ENCODE measurements at places on chromosomes 3 and 15.

DNA sequence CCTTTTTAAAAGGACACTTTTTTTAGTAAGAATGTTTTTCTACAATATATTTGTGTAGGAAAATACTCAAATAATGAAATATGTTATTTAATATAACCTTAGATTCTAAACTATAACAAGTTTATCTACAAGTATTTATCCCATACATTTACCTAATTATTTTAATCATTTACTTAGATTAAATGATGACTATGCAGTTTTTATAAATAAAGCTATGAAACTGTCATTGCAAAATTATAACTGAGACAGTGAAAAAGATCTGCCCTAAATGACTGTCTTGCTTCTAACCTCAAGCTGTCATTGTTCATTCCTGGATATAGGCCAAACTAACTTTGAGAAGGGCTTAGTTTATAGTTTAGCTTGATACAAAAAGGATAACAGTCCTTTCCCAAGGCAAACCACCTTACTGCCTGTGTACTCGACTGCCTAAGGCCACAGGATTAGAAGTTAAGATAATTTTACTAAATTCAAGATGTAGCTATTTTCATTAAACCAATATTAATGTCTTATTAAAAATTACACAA lies 84.1 kb downstream of the GLDN start:
- DNase-seq = no peak

- DNase-seq = no peak
These were observed 124.2 kb downstream of the TMCO5A start for GRCh38 chr15:38058596-38059075.

DNA sequence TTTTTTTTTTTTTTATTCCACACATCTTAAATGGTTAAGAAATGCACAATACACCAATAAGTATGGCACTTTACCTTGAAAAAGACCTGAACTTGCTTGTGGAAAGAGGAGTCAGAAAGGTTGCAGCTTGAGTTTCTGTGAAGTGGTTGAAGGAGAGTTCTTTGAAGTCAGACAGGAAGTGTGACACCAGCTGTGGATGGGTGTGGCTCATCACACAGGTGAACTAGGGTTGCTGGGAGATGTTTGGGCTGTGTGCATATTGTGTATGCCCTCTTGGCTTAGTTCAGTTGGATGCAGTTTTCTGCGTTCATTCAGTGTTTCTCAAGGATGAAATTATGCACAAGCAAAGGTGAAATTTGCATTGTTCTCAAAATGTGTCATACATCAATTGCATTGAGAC lies 6.3 kb downstream of the AEN start:
- DNase-seq = no peak

DNA sequence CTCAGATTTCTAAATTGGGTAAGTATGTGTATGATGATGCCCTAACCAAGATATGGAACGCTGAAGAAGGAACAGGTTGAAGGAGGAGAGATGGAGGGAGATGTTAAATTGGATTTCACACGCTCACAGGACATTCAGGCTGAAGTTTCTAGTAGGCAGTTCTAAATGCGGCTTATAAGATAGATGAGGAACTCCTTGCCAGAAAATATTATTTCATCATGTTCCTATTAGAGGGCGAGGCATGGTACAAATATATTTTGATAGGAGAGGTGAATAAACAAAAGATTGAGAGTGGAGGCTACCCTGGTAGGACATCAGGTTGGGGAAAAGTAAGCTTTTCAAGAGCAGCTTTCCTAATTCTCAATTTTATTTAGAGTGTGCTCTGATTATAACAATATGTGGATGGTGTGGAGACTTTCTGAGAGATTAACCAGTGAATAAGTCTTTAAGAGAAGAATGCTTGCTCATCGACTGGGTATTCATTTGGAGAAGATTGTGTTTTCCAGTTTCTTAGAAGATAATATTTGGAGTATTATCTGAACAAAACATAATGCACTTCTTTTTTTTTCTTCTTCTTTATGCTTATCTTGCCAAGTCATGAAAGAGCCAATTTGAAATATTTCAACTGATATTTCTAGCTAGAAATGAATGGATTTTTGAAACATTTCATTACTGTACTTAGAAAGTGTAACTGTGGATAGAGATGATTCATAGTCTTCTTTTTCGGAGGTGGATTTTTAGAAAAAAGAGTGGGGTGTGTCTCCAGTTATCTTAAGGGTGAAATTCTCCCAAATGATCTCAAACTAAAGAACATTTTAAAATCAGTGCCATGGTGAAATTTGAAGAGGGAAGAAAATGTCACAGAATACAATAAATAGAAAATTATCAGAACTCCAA lies 88.5 kb downstream of the B3GALNT1 start:
- no peak for DNase-seq

DNA sequence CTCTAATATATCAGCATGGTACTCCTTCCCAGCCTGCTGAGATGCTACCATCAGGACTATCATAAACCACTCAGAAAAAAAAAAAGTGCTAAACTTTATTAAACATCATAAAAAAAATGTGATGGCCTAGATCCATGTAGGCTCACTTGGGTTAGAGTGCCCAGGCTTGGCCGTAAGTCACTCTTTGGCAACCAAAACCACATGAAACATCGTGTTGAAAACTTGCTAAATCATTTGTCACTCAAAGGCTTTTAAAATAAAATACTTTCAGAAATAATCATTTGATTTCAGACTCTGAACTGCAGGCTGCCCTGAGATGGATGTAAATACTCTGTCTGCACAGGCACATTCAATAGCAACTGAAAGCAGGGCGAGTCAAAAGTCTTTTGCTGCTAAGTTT lies 78.4 kb upstream of the WNT5A start:
- no peak for DNase-seq

GRCh38 chr3:69647081-69647480 lies 92.2 kb upstream of the MITF start:
- no peak for DNase-seq
